ENCODE measurements at places on chromosomes 4 and X.

GRCh38 chr4:173448103-173448502, 49.2 kb upstream of the SCRG1 start:
- no peak for DNase-seq

- no peak for DNase-seq
These were observed 48.8 kb downstream of the IGFBP7 start for GRCh38 chr4:57061395-57061794.

GRCh38 chrX:69185886-69186285, 20.6 kb upstream of the PJA1 start:
- DNase-seq = no peak

DNA sequence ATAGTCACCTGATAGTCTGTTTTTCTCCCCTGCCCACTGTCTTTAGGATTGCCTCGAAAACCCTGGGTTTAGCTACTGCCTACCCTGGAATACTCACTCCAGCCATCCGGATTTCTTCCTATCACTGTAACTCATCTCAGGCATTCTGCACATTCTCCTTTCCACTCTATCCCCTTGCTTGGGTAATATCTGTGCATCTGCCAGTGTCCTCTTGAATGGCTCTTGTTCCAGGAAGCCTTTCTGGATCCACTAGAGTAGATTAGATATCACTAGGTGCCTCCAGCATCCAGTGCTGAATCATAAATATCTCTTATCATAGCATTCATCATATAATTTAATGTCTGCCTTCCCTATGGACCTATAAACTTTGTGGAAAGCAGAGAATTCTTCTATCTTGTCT, 17.1 kb upstream of the GALNT7 start:
- DNase-seq = no peak

DNA sequence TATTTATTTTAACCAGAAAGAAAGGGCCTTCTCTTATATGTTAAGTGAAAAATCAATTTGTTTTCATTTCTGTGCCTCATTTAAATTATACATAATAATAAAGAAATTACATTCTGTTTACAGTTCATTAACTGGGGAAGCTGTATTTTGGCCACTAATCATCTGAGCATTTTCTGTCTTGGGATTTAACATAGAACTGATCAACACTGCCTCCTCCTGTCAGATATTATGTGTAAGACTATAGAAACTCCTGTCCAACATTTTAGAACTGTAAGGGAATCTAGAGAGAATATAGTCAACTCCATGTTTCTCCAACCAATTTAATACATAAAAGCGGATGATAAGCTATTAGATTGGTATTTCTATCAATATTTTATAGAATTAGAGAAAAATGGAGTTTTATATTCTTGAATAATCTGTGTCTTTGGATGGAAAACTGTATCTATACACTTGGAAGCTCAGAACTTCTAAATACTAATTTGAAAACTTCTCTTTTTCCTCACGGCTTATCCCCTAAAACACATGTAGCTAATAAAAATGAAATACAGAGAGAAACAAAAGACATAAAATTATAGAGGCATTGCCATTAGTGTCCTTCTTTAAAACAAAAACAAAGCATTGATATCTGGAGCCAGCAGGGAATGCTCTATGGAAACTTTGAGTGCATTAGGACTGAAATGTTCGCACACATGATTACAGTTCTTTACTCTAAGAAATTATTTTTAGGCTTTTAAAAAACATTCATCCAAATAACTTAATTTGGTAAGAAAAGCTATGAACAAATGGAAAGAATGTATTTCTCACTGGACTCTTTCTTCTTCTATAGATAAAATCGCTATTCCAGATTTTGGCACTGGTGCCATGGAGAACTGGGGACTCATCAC, 33.1 kb downstream of the ENPEP start:
- DNase-seq = no peak

GRCh38 chr4:146883070-146883469, 62.6 kb downstream of the TTC29 start:
- no peak for DNase-seq

GRCh38 chr4:145019346-145019745, 78.7 kb downstream of the ANAPC10 start:
- no peak for DNase-seq

- peak; percentile 19 for DNase-seq
These were observed 157.1 kb upstream of the FTHL17 start for GRCh38 chrX:31228909-31229308.

GRCh38 chrX:120604361-120604782, 471 bp downstream of the MCTS1 start:
- DNase-seq = no peak

All from memory B cell (primary cell).